ENCODE measurements at places on chromosomes 1 and 21.

DNA sequence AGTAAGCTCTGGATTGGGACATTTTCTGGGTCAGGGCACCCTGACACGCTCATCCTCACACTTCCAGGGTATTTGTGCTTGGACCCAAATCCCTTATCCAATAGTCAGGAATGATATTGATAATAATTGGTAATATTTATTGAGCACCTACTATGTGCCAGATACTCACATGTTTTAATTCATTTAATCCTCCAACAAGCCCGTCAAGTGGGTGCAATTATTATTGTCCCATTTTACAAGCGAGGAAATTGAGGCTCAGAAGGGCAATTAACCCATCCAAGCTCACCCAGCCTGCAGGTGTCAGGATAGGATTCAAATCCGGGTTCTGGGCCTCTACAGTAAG, 11.4 kb upstream of the PADI3 start:
- DNase-seq = no peak

DNA sequence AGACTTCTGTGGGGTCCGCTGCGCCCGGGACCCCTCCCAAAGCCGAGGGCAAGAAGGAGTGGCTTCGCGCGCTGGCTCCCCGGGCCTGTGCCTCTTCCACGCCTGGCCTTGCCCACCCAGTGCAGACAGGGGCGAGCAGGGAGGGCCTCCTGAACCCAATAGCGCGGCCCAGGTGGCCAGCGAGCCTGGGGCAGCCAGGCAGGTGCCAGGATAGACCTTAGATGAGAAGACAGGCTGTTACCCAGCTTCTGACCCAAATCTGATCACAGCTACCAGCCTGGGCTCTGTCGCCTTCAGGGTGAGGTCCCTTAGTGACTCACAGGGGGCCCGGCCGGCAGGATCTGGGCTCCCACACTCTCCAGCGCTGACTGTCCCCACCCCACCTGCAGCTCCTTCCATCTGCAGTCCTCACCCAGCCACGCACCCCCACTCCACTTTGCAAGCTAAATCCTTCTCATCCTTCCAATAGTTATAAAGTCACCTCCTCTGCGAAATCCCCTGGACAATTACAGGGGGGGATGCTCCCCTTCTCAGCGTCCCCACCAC, 9.6 kb downstream of the CLEC20A start:
- DNase-seq = no peak

- DNase-seq = no peak
Observed at GRCh38 chr1:245319094-245319493, 164.3 kb downstream of the KIF26B start.

DNA sequence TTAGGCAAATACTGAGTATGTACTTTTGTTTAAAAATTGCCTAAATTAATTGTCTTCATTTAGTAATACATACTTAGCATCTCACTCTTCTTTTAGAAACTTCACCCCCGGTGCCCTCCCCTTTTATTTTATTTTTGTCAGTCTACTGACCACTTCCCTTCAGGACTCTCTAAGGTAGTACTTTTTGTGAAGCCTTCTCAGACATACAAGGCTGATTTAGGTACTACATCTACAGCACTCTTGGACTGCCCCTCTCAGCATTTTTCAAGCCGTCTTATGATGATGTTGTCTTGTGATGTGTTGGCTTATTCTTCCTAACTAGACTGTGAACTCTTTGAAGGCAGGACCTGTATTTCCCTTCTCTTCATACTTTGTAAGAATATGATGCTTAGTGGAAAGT, 24.7 kb downstream of the RPS6KC1 start:
- no peak for DNase-seq

GRCh38 chr1:168220470-168220871, 5.3 kb upstream of the SFT2D2 start:
- no peak for DNase-seq

DNA sequence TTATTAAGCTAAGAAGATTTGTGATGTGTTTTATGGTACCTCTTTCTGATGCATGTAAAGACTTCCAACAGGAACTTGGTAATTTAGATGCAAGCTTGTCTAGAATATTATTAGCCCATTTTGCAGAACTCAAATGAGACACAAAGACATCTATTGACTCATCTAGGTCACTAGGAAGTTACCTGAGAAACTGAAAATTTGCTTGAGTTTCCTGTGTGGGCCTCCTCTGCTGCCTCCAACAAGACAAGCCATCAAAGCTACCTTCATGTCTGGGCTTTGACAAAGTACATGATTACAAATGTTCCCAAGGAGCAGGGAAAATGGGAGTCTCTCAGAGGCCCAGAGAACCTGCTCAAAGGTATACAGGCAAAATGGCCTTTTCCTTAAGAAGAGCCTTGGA, 5.6 kb downstream of the RUNX1 start:
- DNase-seq = peak; percentile 88

- no peak for DNase-seq
Observed at GRCh38 chr1:165903672-165904071, 76.3 kb downstream of the UCK2 start.

- DNase-seq = peak; percentile 32
Observed at GRCh38 chr1:114671011-114671938, 1.4 kb upstream of the DENND2C start.

DNA sequence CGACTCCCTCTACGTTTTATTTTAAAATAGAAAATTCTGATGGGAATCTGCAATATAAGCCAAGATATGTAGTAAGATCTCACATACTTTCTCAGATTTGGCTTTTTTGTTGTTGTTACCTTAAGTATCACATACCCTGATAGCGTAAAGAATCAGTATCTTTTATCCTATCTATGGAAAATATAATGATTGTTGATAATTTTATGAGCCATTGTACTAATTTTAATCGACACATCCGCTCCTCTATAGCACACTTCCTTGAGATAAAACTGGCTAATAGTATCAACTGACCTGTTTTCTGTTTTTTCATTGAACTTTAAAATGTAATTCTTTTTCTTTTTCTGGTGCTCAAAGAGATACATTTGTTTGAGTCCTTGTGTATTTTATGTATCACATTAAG, 118.7 kb downstream of the NFIA start:
- DNase-seq = no peak

- no peak for DNase-seq
Observed at GRCh38 chr1:14912839-14913481, 240.6 kb upstream of the TMEM51 start.

GRCh38 chr1:147052143-147052542, 114.0 kb downstream of the NBPF12 start:
- DNase-seq = no peak

DNA sequence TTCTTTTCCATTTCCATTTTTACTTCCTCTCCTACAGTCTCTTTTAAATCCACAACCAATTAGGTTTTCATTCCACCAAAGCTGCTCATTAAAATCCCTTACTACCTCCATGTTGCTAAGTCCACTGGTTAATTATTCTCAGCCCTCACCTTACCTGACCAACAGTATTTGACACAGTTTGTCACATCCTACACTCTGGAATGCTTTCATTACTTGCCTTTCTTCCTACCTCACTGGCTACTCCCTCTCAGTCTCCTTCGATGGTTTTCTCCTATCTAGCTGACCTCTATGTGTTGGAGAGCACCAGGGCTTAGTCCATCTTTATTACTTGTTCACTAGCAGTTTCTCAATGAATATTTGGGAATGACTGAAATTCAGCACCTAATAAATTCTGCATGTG, 78.6 kb downstream of the NME7 start:
- DNase-seq = no peak

DNA sequence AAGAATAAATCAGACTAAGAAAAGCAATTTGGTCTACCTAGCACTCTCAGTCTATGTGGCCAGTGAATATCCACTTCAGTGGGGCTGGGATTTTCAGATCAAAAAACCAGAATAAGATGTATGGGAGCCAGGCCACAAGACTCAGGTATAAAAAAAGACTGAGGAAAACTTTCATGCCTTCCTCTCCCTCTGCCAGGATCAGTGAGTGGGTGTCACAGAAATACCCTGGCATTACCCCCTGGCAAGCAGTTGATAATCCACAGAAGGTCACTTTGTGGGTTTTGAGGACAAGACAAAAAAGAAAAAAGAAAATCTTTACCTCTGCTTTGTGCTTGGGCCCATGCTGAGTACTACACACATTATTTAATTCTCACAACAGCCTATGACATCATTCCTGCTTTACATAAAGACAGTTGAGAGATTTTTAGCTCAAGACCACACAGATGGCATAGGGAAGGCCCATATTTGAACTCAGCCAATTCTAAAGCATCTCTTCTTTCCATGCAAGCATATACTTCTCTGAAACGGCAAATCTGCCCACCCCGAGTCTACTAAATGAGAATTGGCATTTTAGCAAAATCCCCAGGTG, 57.6 kb downstream of the DESI2 start:
- no peak for DNase-seq

DNA sequence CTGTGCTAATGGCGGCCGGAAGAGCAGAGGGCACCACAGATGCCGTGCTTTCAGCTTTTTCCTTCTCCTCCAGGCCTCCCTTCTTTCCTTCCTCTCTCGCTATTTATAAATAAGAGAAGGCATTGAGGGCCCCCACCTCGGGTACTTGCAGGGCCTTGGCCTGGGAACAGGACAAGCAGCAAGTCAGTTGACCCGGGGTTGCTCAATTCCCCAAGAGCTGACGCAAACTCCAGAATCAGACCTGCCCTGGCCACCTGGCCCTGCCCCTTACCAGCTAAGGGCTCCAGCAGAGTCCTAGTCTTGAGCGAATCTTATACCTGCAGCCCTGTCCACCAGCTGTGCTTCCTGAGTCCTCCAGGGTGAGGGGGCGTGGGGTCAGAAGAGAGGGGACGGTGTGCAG, 13.5 kb downstream of the TNFRSF1B start:
- DNase-seq = no peak

DNA sequence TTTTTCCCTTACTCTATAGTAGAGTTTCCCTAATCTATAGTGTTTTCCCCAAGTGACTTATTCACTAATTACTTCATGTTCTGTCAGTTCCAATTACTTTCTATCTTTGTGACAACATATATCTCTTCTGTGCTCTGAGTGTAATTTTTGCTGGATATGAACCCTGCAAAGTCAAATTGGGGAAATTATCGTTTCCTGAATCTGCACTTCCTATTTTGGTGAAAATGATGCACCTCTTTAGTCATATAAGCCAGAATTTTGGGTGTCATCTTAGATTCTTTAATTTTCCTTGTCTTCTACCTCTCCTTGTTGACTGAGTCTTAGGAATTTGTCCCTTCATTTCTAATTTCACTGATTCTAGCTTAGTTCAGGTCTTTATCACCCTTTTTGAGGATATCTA, 33.4 kb upstream of the PRKACB start:
- DNase-seq = no peak

DNA sequence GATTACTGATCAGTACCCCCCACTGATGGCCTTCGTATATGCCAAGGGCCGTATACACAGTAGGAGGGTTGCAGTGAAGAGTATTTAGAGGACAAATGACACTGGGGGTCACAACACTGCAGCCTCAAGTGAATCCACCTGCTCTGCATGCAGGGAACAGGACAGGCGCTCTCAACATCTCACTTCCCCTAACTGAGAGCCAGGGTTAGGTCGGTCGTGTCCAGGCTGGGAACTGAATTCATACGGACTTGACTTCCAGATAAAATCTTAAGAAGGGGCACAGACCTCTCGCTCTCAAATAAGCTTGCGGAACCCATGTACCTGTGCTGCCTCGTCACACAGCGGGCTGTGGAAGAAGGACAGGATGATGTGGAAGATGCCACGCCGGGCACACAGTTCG, 22.8 kb downstream of the MRAP start:
- DNase-seq = no peak

- no peak for DNase-seq
Observed at GRCh38 chr1:245209658-245210435, 55.1 kb downstream of the KIF26B start.

- DNase-seq = no peak
Observed at GRCh38 chr1:213621077-213621476, 366.7 kb upstream of the PROX1 start.

DNA sequence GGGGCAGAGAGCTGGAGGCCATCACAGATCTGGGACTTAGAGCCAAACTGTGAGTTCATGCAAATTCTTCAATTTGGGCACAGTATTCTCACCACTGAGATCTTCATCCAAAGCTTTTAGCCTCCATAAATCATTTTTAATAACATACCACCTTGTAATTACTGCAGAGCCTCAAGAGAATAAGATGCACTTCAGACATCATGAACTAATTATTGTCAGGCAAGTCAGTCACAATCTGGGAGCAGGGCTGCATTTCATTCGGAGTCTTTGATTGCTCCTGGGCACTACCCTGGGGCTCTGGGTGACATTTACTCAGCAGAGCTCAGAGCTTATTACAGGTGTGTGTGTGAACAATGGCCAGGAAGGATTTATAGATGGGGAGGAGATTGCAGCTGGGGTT, 623.7 kb downstream of the PTPRU start:
- no peak for DNase-seq

GRCh38 chr1:240337781-240338180, 246.1 kb downstream of the FMN2 start:
- DNase-seq = no peak

DNA sequence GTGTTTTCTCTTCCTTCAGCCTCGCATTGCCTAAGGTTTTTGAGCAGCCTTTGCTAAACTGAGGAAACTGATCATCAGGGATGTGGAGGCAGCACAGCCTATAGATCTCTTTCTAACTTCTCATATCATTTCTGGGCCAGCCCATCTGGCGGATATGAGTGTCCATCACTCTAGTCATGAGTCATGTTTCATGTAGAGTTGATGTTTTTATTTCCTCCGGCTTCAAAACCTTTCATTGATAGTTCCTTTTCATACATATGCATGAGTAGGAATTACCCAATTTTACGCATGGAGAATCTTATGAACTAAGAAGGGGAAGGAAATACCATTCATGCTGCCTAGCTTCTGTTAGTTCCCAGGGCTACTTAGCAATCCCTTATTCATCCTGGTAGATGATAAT, 66.3 kb downstream of the SPATA46 start:
- DNase-seq = no peak

DNA sequence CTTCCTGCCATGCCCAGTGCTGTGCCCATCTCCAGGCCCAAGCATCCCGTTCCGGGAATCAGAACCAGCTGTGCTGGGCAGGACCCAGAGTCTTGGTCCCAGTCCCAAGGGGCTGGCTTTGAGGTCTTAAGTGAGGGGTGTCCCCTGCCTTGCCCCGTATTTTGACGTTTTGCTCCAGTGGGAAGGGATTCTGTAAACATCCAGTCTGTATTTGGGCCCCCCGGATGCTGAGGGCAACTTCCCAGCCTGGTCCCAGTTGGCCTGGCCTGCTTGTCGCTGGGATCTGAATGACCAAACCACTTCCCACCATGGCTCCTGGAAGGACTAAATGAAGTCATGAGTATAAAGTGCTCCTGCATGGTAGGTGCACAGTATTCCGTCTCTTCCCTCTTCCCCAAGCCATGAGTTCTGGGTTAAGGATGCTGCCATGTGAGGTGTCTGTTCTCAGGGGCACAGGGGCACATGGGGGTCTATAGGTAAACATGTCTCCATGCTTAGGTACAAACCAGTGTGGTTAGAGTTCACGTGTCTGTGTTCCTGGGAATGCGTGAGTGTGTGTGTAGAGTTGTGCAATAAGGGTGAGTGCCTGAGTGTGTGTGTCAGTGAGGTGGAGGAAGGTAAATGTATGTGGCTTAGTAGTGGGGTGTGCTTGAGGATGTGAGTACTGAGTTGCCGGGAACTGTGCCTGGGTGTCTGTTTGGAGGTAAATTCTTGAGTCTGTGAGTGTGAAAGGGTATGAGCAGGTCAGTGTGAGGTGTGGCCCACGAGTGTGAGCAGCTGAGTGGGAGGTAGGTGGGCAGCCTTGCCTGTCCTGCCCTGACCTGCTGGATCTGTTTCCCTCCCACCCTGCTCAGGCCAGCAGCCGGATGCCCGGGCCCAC, 1.5 kb downstream of the B4GALT2 start:
- DNase-seq = no peak

- no peak for DNase-seq
Observed at GRCh38 chr21:28916150-28916893, 76.4 kb downstream of the LTN1 start.

Data from CD4-positive, alpha-beta T cell treated with Interleukin-4 for 4 hours (primary cell).